Naive thymus-derived CD8-positive, alpha-beta T cell (primary cell): ENCODE measurements at places on chromosomes 12 and 14.
A peak's percentile ranks its signal among the peaks of the same experiment; 100 is the strongest.

- no peak for DNase-seq
- no peaks in the 10 kb centered on the region for H3K36me3 ChIP-seq
- no peak overlapping the region for H3K4me3 ChIP-seq
Observed at GRCh38 chr14:84535976-84536375, 994.0 kb upstream of the FLRT2 start.

DNA sequence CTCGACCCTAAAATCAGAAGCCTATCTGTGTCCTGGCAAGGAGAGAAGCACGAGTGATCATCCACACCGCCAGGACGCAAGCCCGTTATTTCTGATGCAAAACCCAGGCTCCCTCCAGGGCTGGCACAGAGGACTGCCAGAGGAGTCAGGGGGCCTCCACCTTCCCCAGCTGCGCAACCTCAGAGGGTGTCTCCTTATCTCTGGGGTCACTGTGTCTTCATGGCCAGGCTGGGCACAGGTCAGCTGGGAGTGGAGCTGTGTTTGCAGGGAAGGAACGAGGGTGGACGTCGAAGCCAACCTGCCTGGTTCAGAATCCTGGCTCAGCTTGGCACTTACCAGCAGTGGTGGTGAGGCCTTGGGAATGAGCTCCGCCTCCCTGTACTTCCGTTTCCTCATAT is 12.0 kb upstream of the SERPINA3 start:
- no peaks in the 10 kb centered on the region for H3K4me1 ChIP-seq
- no peak for DNase-seq
- no peak overlapping the region for H3K4me3 ChIP-seq
- H3K27me3 ChIP-seq: peaks cover 53% of the 10 kb centered on the region
- no peaks in the 10 kb centered on the region for H3K36me3 ChIP-seq

DNA sequence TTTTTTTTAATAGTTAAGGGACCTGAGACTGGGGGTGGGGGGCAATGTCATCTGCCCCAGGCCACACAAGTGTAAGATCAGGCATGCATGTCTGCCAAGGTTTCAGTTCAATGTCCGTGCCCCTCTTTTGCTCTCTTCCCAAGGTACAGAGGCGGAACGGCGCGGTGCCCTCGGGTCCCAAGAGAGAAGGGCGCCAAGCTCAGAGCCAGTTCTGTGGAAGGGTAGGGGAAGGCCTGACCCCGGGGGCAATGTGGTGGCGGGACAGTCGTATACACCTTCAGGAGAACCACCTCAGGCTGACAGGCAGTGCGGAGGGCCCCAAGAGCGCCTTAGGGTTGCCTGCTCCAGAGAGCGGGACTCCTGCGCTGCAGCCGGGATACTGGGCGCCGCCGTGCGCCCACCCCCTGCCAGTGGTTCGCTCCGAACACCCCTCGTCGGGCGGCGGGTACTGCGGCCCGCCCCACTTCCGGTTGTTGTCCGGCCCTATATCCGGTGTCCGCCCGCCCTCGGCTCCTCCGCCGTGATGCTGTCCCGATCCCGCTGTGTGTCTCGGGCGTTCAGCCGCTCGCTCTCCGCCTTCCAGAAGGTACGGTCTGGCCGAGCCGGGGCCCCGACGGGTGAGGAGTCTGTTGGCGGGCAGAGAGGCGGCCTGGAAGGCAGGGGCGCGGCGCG is at the start of gene DLST:
Gene DLST, plus strand, starts transcription at position 486 of the 672 bp plus-strand sequence. Its CDS starts 38 bp downstream, at position 524.
- peak within 1 kb of the TSS; percentile 99 for H3K27ac ChIP-seq
- peaks cover 28% of the 10 kb centered on the region for H3K36me3 ChIP-seq
- peak within 1 kb of the TSS; percentile 98 for H3K4me3 ChIP-seq
- H3K4me1 ChIP-seq: peaks cover 79% of the 10 kb centered on the region
- peak; percentile 77 for DNase-seq

DNA sequence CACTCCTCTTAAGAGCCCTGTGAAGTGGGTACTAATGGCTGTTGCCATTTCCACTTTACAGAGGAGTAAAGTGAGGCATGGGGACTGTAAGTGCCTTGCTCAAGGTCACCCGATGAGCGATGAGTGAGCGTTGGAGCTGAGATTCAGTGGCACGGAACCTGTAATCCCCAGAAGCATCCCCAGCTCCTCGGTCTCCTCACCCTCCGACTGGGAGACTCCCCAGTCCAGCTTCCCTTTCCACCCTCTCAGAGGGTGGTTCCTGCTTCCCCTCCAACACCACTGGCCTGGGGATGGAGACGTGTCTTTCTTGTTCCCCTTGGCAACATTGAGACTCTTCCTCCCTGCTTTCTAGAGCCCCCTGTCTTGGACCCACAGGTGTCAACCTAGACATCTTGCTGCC is 32.6 kb downstream of the TMEM63C start:
- no peaks in the 10 kb centered on the region for H3K4me1 ChIP-seq
- no peaks in the 10 kb centered on the region for H3K36me3 ChIP-seq

DNA sequence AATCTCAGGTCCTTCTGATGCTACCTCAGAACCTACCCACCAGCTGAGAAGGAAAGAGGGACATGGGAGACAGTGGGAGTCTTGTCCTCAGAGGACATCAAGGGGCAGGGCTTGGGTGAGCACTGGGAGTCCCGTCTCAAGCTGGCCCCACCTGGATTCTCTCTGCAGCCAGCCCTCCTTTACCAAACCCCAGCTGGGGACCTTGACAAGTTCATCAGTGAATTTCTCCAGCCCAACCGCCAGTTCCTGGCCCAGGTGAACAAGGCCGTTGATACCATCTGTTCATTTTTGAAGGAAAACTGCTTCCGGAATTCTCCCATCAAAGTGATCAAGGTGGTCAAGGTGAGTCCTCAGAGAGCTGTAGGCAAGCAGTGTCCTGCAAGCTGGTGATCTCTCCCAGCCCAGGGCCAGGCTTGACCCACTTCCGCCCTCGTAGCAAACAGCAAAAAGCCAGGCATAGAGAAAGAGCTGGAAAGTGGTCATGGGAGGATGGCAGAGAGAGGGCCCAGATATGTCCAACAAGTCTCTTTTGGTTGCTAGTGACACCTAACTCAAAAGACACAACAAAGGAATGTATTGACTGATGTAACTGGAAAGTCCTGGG is 14.2 kb upstream of the OAS2 start:
- peaks cover 73% of the 10 kb centered on the region for H3K36me3 ChIP-seq
- H3K27ac ChIP-seq: no peak overlapping the region
- no peak for DNase-seq

- H3K4me1 ChIP-seq: peaks cover 3% of the 10 kb centered on the region
- no peak overlapping the region for H3K27ac ChIP-seq
- H3K4me3 ChIP-seq: no peak overlapping the region
- H3K36me3 ChIP-seq: no peaks in the 10 kb centered on the region
- DNase-seq: no peak
Observed at GRCh38 chr12:116636608-116637519, 77.7 kb downstream of the MAP1LC3B2 start.

DNA sequence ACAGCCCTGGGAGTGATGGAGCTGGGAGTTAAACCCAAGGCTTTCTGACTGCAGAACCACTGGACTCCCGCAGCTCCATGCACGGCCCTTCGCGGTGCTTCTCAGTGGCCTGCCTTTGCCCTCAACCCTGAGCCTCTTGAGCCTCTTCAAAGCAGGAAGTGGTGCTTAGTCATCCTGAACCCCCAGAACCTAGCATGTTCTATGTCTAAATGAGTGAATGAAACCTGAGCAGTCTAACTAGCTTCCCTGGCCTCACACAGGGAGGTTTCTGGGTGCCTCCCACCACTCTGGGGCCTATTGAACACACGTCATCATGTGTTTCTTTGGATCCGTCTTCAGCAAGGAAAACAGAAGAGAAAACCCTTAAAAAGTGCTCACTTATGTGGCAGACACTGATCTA is 117.9 kb upstream of the SFSWAP start:
- no peak for DNase-seq
- peaks cover 7% of the 10 kb centered on the region for H3K4me1 ChIP-seq
- H3K36me3 ChIP-seq: no peaks in the 10 kb centered on the region
- H3K27ac ChIP-seq: no peak overlapping the region
- no peaks in the 10 kb centered on the region for H3K27me3 ChIP-seq
- H3K4me3 ChIP-seq: no peak overlapping the region

DNA sequence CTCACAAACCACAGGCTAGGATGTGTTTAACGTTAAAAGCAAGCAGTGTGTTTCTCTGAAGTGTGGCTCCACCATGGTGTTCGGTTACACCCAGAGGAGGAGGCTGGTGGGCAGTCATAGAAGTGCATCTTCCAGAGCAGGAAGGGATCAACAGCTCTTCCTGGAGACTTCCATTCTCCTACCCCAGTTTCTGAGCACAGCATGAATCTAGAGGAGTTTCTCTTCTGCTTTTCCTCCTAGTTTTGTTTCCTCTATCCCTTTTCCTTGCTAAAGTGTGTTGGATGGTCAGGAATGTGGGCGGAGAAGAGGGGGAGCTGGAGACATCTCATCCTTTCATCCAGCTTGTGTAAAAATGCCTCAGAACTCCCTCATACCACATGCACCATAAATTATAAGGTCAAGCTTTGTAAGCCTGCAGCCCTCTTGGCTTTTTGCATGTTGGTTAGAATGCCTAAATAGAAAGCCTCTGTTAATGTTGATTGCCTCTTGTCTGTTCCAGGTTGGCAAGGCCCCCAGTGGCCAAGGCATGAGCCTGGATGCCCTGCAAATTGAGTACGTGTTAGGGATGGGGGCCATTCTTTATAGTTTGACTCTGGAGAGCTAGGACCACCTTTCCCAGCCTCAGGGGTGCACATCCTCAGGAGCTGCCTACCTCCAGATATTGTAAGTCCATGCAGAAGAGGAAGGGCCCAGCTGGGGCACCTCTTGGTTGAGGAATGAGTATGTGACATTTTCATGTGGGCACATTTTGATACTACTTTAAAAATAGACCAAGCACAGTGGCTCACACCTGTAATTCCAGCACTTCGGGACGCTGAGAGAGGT is 4.0 kb upstream of the CKAP4 start:
- H3K36me3 ChIP-seq: no peaks in the 10 kb centered on the region
- DNase-seq: no peak
- no peak overlapping the region for H3K4me3 ChIP-seq
- peak overlapping the region; percentile 36 for H3K27ac ChIP-seq

DNA sequence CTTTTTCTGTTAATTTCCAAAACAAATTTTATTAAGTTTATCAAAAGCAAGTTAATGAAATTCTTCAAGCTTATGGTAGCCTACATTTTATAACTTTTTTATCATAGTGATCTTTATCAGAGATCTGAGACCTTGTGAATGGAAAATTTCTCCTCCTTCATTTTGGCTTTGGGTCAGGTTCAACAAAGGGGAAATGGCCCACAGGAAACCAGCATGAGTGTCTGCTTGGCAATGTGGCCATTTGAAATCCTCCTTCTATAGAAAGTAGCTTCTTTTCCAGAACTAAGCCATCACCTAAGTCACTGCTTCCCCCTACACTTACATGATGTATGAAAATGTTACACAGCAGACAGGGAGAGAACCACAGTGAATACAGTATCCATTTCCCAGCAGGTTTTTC is 1.6 kb downstream of the RHOJ start:
- H3K27me3 ChIP-seq: peaks cover 9% of the 10 kb centered on the region
- no peaks in the 10 kb centered on the region for H3K36me3 ChIP-seq
- no peak overlapping the region for H3K4me3 ChIP-seq
- no peaks in the 10 kb centered on the region for H3K4me1 ChIP-seq

DNA sequence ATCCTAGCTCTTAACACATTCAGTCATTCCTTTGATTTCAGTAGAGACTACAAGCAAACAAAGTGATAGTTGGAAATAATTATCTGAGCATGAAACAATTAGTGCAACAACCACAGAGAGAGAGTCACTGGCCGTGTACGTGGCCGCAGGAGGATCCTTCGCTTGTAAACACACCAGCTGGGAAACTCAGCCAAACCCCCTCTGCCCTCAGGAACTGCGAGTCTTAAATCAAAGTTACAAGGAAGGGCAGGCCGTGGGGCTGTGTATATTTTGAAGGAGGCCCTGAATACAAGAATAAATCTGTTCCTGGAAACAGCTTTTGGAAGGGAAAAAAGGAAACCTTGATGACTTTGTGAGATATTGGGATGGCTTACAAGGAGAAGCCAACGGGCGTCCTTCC is 164.5 kb downstream of the ANO2 start:
- no peaks in the 10 kb centered on the region for H3K4me1 ChIP-seq
- H3K36me3 ChIP-seq: no peaks in the 10 kb centered on the region
- H3K27me3 ChIP-seq: peaks cover 19% of the 10 kb centered on the region
- H3K4me3 ChIP-seq: no peak overlapping the region
- DNase-seq: no peak

DNA sequence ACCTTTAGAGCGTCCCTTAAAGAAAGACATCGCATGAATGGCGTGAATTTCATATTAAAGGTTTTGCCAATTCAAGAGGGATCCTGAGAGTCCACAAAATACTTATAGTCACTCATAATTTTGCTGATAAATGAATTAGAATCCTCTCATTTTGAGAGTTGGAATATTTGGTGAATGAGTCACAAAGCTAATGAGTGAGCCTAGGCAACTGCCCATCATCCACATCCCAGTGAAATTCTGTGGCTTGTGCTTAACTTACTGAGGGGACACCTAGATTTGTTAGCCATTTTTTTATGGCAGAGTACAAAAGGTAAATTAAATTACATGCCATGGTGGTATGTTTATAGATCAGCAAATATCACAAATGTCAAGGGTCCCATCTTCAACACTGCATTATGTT is 12.7 kb upstream of the NOXRED1 start:
- H3K36me3 ChIP-seq: peaks cover 32% of the 10 kb centered on the region
- DNase-seq: no peak
- no peak overlapping the region for H3K4me3 ChIP-seq
- no peak overlapping the region for H3K27ac ChIP-seq
- H3K4me1 ChIP-seq: no peaks in the 10 kb centered on the region
- no peaks in the 10 kb centered on the region for H3K27me3 ChIP-seq

GRCh38 chr12:60231303-60231702 is 635.5 kb downstream of the SLC16A7 start:
- H3K27ac ChIP-seq: no peak overlapping the region
- no peaks in the 10 kb centered on the region for H3K4me1 ChIP-seq
- no peaks in the 10 kb centered on the region for H3K27me3 ChIP-seq
- no peak overlapping the region for H3K4me3 ChIP-seq
- DNase-seq: no peak

- H3K36me3 ChIP-seq: peaks cover 11% of the 10 kb centered on the region
- H3K4me3 ChIP-seq: no peak overlapping the region
- peaks cover 35% of the 10 kb centered on the region for H3K4me1 ChIP-seq
- no peaks in the 10 kb centered on the region for H3K27me3 ChIP-seq
Observed at GRCh38 chr12:32110942-32111341, 4.3 kb downstream of the BICD1 start.

DNA sequence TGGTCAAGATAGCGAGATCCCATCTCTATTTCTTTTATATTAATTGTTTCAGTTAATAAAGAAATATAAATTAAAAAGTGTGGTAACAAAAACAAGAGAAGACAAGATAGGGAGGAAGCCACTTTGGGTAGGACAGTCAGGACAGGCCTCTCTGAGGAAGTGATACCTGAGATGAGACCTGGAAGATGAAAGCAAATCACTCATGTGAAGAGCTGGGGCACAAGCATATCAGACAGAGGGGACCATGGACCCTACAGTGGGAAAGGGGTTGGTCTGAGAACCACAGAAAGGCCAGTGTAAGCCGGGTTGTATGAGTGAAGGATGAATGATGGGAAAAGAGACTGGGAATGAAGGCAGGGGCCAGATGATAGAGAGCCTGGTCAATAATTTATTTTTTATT is 1.8 kb upstream of the MED6 start:
- H3K4me3 ChIP-seq: no peak overlapping the region
- no peak for DNase-seq
- H3K27ac ChIP-seq: no peak overlapping the region
- peaks cover 27% of the 10 kb centered on the region for H3K4me1 ChIP-seq
